IMR-90 (cell line): ENCODE measurements at places on chromosomes 1 and 21. TPM values are rescaled to one million over a fixed set of nuclear protein-coding genes. Genes with fewer than 3 reads are reported as not detected.

DNA sequence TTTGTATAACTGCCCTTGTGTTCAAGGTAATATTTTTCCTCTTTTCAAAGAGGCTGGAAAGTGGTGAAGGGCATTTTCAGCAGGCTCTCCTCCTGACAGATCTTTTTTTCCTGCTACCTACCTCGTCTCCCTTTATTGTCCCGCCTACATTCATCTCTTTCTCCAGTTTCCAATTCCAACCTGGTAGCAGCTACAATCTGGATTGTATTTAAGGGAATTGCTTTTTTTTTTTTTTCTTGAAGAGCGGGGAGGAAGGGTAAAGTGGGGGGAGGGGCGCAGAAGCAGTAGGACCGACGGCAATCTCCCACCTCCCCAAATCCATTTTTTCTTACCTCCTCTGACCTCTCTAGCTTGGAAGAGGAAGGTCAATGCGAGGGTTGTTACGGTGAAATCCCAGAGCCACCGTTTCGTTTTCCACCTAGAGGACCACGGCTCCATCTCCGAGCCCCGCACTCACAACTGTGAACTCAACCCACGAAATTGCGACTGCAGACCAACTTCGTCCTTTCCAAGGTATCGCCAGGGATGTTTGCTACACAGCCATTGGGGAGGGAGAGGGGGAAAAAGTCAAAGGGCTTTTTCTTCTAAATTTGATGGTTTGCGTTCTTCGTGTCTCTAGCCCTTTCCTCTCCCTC, 464 bp downstream of the COL11A1 start:
- no peaks in the 10 kb centered on the region for H3K36me3 ChIP-seq
- H3K27ac ChIP-seq: no peak overlapping the region
- no peak for DNase-seq
- H3K4me3 ChIP-seq: peak overlapping the region; percentile 55
- no peaks in the 10 kb centered on the region for H3K4me1 ChIP-seq

DNA sequence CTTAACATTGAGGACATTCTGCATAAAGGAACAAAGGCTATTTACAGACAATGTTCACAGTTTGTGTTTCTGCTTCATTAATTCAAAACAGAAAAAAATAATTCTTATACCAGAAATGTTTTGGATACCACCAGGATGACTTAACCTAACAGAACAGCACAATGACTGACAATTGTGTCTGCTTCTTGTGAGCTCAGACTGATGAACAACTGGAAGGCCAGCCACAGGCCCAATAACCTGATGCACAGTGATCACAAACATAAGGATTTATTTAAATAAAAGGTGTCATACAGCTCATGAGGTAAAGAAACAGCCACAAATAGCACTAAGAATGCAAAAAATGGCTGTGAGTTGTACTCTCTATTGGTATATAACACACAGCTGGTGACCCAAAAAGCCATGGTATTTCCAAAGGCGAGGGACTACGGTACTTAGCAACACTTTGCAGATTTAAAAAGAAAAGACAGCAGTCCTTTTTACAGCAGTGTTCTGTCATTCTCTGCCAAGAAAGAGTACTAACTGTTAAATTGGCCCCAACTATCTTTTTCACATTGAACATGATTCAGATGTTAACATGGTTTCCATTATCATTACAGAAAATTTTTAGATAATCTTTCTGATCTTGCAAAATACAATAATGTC, 32.1 kb upstream of the DDAH1 start:
- H3K4me1 ChIP-seq: peaks cover 16% of the 10 kb centered on the region
- H3K36me3 ChIP-seq: peaks cover 4% of the 10 kb centered on the region; the same call in 1 of the 2 replicates
- H3K27ac ChIP-seq: no peak overlapping the region; the same call in 1 of the 2 replicates
- H3K4me3 ChIP-seq: no peak overlapping the region
- DNase-seq: peak; percentile 39

GRCh38 chr1:247448107-247448791, 9.7 kb downstream of the OR2B11 start:
- no peaks in the 10 kb centered on the region for H3K4me1 ChIP-seq
- peak overlapping the region; percentile 58 for H3K4me3 ChIP-seq
- H3K27me3 ChIP-seq: no peaks in the 10 kb centered on the region
- peak overlapping the region; percentile 73 for H3K27ac ChIP-seq
- DNase-seq: peak; percentile 31

- no peaks in the 10 kb centered on the region for H3K36me3 ChIP-seq
- no peak overlapping the region for H3K27ac ChIP-seq
- no peaks in the 10 kb centered on the region for H3K4me1 ChIP-seq
- no peaks in the 10 kb centered on the region for H3K27me3 ChIP-seq
These were observed 131.6 kb downstream of the LHX8 start for GRCh38 chr1:75265792-75266191.

DNA sequence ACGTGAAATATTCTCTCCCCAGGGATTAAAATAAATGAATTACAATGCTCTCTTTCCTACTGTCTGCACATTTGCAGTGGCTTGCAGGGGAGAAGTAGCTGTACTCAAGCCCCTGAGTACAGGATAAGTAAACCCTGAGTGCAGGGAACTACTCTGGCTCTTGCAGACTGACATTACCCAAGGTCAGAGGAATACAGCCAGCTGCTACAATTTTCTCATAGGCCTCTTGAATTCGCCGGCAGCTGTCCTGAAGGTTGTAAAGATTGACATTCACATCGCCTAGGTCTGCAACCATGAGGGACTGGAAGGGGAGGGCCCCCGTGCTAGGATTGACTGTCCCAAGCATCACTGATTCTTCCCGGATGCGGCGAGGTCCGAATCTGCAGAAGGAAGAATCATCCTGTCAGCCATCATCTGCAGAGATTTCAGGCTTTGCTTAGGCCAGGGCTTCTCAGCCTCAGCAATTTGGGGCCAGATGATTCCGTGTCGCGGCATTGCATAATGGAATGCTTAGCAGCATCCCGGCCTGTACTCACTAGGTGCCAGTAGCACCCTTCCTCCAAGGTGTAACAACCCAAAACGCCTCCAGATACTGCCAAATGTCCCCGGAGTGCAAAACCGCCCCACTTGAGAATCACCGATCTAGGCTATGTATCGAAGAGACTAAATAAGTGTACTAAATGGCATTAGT, 1.7 kb downstream of the AGMAT start:
- H3K4me1 ChIP-seq: no peaks in the 10 kb centered on the region
- DNase-seq: no peak
- no peak overlapping the region for H3K4me3 ChIP-seq

- DNase-seq: peak; percentile 100
- H3K27ac ChIP-seq: peak overlapping the region; percentile 98
- H3K4me3 ChIP-seq: no peak overlapping the region
These were observed 7.0 kb upstream of the POFUT2 start for GRCh38 chr21:45294509-45295291.

MRPS21 gene
- 74.6 and 76.6 TPM in 2 replicates for polyA plus RNA-seq

SYDE2 gene
- polyA plus RNA-seq: 1.7 and 1.8 TPM in 2 replicates

JAK1 gene
- polyA plus RNA-seq: 61.6 and 76.9 TPM in 2 replicates

RC3H1 gene
- polyA plus RNA-seq: 5.1 and 5.4 TPM in 2 replicates

WDR47 gene
- polyA plus RNA-seq: 7.4 and 8.2 TPM in 2 replicates
